ENCODE measurements at places on chromosomes 4 and X. TPM values are rescaled to one million over a fixed set of nuclear protein-coding genes. Genes with fewer than 3 reads are reported as not detected.

STK32B gene
- total RNA-seq = 2.3 TPM

DNA sequence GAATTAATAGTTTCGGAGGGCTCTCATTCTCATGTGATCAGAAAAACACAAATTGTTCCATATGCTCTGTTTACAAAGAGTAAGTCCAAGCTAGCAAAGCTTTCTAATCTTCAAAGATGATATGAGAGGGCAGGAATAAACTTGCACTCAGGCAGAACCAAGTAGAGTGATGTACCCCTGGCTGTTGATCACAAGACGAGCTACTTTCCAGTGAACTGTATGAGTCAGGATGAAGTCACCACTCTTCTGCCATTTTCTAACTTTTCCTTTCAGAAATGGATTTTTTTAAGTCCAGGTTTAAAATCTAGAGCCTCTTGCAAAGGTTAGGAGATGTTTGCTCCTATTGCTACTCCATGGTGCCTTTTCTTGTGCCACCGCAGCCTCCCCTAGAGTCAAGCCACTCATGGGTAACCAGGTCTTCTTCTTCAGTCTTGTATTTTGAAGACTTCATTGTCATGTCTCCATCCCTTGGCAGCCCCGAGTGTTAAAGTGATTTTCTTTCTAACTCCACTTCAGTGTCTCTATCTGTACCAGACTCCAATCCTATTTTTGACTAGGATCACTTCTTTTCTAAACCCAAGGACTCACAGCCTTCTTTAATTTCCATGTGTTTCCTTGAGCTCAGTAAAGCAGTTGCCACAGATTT lies 171.9 kb upstream of the GALNT7 start:
- peak overlapping the region; percentile 29 for H3K27ac ChIP-seq
- H3K4me3 ChIP-seq = no peak overlapping the region
- no peak for DNase-seq
- no peaks in the 10 kb centered on the region for H3K27me3 ChIP-seq

GRCh38 chr4:75168548-75168947 lies 235.6 kb downstream of the PARM1 start:
- no peak for DNase-seq
- no peak overlapping the region for H3K27ac ChIP-seq
- no peaks in the 10 kb centered on the region for H3K4me1 ChIP-seq
- H3K36me3 ChIP-seq = no peaks in the 10 kb centered on the region
- H3K27me3 ChIP-seq = no peaks in the 10 kb centered on the region

DNA sequence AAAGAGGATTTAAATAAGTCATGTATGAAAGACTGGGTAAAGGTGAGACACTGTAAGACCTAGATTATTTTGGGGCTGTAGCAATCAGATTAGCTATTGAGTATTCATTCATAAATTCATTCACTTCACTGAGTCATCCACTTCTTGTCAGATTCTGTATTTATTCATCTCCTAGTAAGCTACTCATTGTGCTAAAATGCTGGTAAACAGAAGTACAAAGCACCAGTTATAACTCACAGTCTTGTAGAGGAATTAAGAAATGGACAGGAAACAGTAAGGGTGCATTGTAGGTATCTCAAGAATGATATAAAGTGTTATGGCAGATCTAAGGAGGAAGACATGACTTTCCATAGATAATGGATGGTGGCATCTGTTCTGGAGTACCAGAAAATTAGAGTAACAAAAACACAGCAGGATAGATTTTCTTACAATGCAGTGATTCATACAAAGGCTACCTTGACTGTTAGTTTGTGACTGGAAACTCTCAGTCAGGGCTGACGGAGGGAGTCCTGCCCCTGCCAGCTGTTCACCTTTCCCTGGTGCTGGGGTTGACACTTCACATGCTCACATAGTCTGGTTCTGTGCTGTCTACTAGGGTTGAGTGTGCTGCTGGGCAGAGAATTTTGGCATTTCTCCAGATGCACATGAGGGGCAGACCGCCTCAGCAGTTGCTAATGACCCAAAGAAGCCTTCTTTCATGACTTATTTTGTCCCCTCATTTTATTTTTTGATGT lies 26.5 kb upstream of the HAND2 start:
- DNase-seq = no peak
- no peaks in the 10 kb centered on the region for H3K27me3 ChIP-seq
- H3K36me3 ChIP-seq = no peaks in the 10 kb centered on the region
- no peak overlapping the region for H3K4me3 ChIP-seq
- no peak overlapping the region for H3K27ac ChIP-seq
- no peaks in the 10 kb centered on the region for H3K4me1 ChIP-seq

All from ascending aorta (tissue), 2 donors.